ENCODE measurements at places on chromosomes 11 and 22.

DNA sequence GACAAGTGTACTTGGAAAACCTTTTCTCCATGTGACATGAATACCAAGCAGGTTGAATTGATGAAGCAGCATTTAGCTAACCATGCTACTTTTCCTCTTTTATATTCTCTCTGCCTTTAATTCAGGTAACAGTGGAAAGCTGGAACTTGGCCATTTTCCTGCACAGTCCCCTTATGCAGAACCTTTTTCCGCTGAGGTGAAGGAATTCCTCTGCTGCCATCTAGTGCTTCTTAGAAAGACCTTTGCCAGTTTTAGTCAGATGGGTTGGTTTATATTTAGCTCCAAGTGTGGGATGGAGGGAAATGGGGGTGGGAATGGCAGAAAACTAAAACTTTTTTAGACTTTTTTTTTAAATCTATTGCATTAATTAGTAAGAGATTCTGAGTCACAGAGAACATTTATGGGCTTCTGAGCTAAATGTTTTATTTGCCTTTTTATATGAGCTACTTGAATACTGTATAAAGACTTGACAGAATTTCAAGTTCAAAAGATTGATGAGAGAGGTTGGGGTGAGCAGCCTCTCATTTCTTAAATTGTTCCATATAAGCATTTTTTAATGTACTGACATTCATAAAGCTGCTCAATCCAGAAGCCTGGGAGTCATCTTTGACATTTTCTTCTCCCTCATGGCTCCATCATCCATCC lies 153.9 kb upstream of the ZC3H12C start:
- DNase-seq, result peak; percentile 46

DNA sequence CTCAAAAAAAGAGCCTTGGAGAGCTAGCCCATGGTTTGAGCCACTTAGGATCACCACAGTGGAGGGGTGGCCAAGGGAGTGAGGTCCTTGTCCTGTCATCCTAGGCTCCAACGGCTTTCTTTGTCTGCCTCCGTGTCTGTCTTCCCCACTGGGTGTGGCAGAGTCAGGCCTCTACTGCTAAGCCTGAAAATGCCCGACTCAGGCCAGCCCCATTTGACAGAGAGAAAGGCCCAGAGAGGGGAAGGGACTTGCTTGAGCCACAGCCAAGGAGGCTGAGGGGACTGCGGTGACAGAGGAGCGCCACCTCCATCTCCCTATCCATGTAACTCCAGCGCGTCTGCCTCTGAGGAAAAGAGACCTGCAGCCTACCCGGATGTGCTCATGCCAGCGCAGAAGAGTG lies 27.8 kb upstream of the CD82 start:
- no peak for DNase-seq

- no peak for DNase-seq
Observed at GRCh38 chr11:116893437-116893836, 56.0 kb upstream of the APOA1 start.

GRCh38 chr11:61334434-61335354 lies 1.7 kb downstream of the TKFC start:
- DNase-seq, result no peak

DNA sequence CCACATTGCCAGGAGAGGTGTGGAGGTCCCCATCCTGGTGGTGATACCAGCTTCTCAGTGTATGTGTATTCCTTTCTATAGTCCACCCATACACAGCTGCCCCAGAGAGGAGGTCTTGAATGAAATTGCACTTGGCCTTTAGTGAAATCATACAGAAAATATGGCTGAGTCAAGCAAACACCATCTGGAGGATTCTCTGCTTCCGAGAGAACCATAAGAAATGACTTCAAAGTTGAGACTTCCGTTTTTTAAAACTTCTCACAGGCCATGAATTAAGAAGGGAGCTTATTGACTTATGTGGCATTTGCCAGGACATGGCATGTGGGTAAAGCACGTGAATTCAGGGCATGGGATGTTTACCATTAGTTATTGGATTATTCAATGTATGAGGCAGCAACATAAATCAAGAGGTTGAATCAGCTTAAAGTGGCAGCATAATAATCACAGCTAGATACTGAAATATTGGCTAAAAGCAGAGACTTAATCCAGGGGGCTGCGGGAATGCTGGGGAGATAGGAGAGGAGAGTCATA lies 119.1 kb upstream of the MTNR1B start:
- DNase-seq, result no peak

GRCh38 chr11:14908214-14908880 lies 16.3 kb upstream of the CYP2R1 start:
- no peak for DNase-seq

- no peak for DNase-seq
Observed at GRCh38 chr11:30206249-30206996, 24.4 kb upstream of the FSHB start.

DNA sequence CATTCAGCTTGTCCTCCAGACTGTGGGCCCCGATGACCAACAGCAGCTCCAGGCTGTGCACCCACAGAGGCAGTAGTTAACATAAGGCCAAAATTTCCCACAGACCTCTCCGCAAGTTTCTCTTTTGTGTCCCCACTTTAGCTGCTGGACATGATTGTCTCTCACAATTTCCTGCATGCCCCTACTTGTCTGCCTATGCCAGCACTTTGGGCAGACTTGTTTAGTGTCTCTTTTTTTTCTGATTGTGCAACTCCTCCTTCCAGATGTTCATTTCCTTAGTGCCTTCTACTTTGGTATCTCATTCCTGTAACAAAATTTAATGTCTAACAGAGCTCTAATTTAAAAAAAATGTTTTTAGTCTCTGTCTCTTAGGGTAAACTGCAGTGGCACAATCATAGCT lies 23.8 kb upstream of the SCN3B start:
- DNase-seq, result no peak

GRCh38 chr11:79110321-79110720 lies 330.5 kb downstream of the TENM4 start:
- no peak for DNase-seq

- DNase-seq, result no peak
Observed at GRCh38 chr22:45084400-45084920, 74.7 kb upstream of the PHF21B start.

DNA sequence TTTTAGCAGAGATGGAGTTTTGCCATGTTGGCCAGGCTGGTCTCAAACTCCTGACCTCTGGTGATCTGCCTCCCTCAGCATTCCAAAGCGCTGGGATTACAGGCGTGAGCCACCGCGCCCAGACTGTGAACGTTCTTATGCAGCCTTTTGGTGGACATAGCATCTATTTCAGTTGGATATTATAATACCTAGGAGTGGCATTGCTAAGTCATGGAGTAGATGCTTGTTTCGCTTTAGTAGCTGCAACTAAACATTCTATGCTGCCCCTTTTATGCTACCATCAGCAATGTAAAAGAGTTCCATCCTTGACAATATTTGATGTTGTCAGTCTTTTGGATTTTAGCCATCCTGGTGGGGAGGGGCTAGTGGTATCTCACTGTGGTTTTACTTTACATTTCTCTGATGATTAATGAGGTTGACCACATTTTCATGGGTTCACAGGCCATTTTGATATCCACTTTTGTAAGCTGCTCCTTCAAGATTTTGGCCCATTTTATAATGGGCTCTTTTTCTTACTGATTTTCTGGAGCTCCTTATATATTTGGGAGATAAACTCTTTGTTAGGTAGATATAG lies 16.5 kb upstream of the APOBEC3A start:
- DNase-seq, result no peak

DNA sequence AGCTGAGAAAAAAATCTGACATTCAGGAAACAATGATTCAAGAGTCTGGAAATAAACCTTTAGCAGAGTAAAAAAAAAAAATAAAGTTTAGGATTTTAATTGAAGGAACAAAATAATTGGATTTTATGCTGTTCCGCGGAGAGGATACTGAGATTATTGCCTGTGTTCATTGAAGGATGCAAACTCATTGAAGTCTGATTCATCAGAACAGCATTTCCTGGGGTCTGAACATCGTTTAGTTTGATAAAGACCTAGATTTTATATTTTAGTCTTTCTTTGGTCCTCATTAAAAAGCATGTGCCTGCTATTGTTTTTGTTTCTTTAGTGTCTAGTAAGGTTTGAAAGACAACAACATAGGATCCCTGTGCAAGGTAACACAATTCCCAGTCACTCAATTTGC lies 4.5 kb downstream of the TLCD5 start:
- DNase-seq, result no peak

DNA sequence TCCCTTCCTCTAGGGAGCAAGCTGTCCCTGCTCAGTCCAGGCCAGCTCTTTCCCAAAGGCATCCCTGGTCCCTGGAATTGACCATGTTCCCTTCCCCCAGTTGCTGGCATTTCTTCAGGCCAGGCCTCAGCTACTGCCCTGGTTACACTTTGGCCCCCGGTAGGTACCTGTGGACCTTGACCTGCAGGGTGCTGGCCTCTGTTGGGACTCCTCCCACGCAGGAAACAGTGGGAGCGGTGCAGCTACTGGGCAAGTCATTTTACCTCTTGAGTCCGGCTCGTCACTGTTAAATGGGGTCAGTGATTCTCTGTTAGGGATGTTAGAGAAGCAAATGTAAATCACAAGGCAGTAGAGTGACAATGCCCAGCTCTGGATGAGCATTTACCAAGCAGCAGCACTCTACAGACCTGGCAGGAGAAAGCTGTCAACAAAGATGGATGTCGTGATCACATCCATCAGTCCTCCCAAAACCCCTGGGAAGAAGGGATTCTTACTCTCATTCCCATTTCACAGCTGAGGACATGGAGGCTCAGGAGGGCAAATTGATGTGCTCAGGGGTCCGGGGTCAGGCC lies 16.9 kb downstream of the MYO7A start:
- DNase-seq, result no peak

DNA sequence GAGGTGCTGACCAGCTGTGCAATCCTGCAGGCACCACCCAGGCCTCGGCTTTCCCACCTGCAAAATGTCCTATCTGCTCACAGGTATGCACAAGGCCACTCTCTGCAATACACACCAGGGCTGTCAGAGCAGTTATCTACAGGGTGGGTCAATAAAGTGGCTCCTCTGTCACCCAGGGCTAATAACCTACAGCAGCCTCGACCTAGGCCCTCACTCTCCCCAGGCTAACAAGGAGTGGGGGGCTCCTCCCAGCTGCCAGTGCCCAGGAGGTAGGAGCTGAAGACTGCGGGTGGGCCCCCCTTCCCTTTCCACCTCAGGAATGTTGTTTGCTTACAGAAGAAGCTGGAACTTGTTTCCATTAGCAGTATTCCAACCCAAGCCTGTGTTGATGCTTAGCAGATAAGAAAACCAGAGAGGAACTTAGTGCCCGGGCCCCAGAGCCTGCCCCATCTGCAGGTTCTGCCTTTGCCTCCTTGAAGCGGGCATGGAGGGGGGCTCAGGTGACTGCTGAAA lies 26.8 kb downstream of the MYH9 start:
- no peak for DNase-seq

GRCh38 chr11:3160252-3161031 lies 4.7 kb downstream of the OSBPL5 start:
- DNase-seq, result peak; percentile 77

DNA sequence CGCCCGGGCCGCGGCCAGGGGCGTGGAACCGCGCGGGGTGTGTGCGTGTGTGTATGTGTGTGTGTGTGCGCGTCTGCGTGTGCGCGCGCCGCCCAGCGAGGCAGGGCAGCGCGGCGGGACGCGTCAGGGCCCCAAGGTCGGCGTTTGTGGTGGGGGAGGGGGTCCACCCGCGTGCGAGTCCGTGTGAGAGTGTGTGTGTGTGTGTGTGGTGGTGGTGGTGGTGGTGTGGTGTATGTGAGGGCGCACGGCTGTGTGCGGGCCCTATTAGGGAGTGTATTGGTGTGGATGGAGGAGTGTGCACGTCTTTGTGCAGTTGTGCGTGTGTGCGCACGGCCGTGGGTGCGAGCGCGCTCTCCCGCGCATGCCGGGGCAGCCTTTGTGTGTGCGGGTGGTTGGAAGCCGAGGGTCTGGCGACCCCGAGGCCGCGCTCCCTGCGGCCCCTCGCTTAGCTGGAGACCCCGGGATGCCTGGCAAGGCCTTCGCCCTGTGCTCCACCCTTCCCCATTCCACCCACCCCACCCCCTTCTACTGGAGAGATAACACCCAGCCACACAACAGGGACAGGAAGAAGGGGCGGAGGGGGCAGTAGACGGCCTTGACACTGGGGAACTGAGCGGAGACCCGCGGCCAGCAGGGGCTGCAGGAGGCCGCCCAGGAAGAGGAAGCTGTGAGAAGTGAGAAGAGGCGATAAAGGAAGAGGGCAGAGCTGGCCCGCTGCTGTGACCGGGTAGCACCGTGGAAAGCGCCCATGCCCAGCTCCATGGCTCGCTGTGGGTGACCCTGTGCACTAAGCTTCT lies 528 bp upstream of the ARRB1 start:
- no peak for DNase-seq

DNA sequence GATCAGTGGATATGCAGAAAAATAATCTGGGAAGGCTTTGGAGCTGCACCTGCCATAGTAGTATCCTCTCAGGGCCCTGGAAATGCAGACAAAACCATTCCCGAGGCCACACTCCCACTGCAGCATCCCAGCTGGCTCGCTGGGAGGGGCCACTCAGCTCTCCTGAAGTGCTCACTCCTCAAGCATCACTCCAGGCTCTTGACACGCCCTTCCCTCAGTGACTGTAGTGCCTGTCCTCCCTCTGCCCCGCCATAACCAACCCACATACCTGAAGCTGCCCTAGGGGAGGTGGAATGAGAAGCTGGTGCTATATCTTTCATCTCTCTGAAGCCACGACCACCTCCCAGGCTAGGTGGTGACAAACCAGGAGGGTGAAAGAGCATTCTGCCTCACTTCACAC lies 4.8 kb downstream of the DSCAML1 start:
- DNase-seq, result no peak

GRCh38 chr22:20989323-20990138 lies 7.4 kb downstream of the LZTR1 start:
- DNase-seq, result no peak

DNA sequence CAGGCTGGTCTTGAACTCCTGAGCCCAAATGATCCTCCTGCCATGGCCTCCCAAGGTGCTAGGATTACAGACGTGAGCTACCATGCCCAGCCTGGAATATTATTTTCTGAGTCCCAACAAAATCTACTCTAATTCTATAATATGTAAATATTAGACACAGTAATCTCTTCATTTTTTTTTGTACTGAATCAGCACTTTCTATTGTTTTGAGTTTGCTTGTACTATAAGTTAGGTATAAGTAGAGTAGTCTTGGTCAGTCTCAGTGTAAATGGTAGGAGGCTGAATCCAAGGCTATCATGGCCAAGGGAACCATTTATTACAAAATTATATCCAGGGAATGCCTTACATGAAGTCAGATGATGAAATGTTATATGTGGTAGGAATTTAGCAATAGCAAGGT lies 19.6 kb upstream of the OR6X1 start:
- DNase-seq, result no peak

- DNase-seq, result no peak
Observed at GRCh38 chr11:116932181-116932580, 94.8 kb upstream of the APOA1 start.

Data from AG09319 (cell line).